ENCODE measurements at places on chromosomes 11 and 22. TPM values are rescaled to one million over a fixed set of nuclear protein-coding genes. Genes with fewer than 3 reads are reported as not detected.

EFCAB6 gene
- 2.1 TPM for total RNA-seq

OR2AG1 gene
- not detected for total RNA-seq

ELMOD1 gene
- total RNA-seq: 0.83 TPM

KCTD14 gene
- 0.28 TPM for total RNA-seq

MYRF gene
- under 0.01 TPM for total RNA-seq

CHEK2 gene
- total RNA-seq: 21.7 TPM

TREH gene
- not detected for total RNA-seq

ADM2 gene
- total RNA-seq: 2.4 TPM

Data from smooth muscle cell of bladder (primary cell).